Temporal lobe (tissue), 4 donors: ENCODE measurements at places on chromosomes 4 and X. TPM values are rescaled to one million over a fixed set of nuclear protein-coding genes. Genes with fewer than 3 reads are reported as not detected.

The SLITRK2 gene
- total RNA-seq, result 6.1 TPM

The NKX6-1 gene
- not detected for total RNA-seq

The PIGA gene
- total RNA-seq, result 9.1 TPM

The GSX2 gene
- total RNA-seq, result 1.7 TPM

The PNMA6A gene
- 13.5 TPM for total RNA-seq

The DOK7 gene
- 0.49 TPM for total RNA-seq

The GAGE2A gene
- total RNA-seq, result not detected

The HTN3 gene
- total RNA-seq, result not detected

The SYNPO2 gene
- total RNA-seq, result 3.0 TPM

The PLAC8 gene
- 0.49 TPM for total RNA-seq

The PCDH7 gene
- 35.2 TPM for total RNA-seq

The MBNL3 gene
- 2.2 TPM for total RNA-seq

The CTAG1A gene
- not detected for total RNA-seq

The PHKA1 gene
- total RNA-seq, result 2.7 TPM

The PRSS12 gene
- 43.3 TPM for total RNA-seq

The CXCL8 gene
- 4.7 TPM for total RNA-seq

The CORIN gene
- 0.49 TPM for total RNA-seq

The RNF175 gene
- 26.8 TPM for total RNA-seq

The ADRA2C gene
- 1.5 TPM for total RNA-seq

The XKRX gene
- not detected for total RNA-seq

The GYG2 gene
- total RNA-seq, result 6.1 TPM

The VEGFD gene
- 0.25 TPM for total RNA-seq

The TSPAN7 gene
- total RNA-seq, result 73.5 TPM

The HOPX gene
- total RNA-seq, result 58.0 TPM

The PAGE5 gene
- not detected for total RNA-seq

The SEC24D gene
- total RNA-seq, result 8.6 TPM

The HTR2C gene
- total RNA-seq, result 1.5 TPM

The ZNF732 gene
- total RNA-seq, result 0.49 TPM

The TMEM154 gene
- total RNA-seq, result 0.25 TPM

The PCDH18 gene
- 17.9 TPM for total RNA-seq

The NRK gene
- 0.25 TPM for total RNA-seq

The DIPK2B gene
- 6.4 TPM for total RNA-seq

The FRMPD3 gene
- 2.5 TPM for total RNA-seq

The CFP gene
- total RNA-seq, result 0.49 TPM

The RPS6KA3 gene
- 22.6 TPM for total RNA-seq

The NOX1 gene
- total RNA-seq, result not detected

The CT45A2 gene
- total RNA-seq, result not detected

The SLC34A2 gene
- 0.25 TPM for total RNA-seq

The PFKFB1 gene
- total RNA-seq, result 0.25 TPM

The RBM46 gene
- total RNA-seq, result not detected

The PNMA6F gene
- 0.49 TPM for total RNA-seq

The EDNRA gene
- total RNA-seq, result 5.4 TPM

The CLNK gene
- total RNA-seq, result not detected

The TMEM150C gene
- 66.9 TPM for total RNA-seq

The CITED1 gene
- 3.2 TPM for total RNA-seq

The FNIP2 gene
- total RNA-seq, result 62.9 TPM

The PCDH10 gene
- total RNA-seq, result 79.9 TPM

The VSIG4 gene
- 5.9 TPM for total RNA-seq

The LUZP4 gene
- not detected for total RNA-seq
